ENCODE measurements at places on chromosomes 1 and 21.

DNA sequence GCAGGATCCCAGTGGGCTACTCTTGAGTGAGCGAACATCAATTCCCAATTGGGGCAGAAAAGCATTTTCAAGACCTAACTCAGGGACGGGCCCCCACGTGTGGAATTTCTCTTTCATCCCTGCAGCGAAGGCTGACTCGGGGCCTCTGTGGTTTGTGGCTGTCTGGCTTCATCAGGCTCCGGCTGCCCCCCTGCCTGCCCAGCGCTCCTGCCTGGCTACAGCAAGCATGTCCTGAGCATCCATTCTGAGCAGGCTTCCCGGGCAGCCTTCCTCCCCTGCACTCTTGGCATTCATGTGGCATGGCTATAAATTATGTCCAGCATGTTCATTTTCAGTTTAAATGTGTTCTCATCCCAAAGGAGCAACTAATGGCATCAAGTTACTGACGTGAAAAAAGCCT, 588.1 kb downstream of the KIF26B start:
- DNase-seq, result no peak

DNA sequence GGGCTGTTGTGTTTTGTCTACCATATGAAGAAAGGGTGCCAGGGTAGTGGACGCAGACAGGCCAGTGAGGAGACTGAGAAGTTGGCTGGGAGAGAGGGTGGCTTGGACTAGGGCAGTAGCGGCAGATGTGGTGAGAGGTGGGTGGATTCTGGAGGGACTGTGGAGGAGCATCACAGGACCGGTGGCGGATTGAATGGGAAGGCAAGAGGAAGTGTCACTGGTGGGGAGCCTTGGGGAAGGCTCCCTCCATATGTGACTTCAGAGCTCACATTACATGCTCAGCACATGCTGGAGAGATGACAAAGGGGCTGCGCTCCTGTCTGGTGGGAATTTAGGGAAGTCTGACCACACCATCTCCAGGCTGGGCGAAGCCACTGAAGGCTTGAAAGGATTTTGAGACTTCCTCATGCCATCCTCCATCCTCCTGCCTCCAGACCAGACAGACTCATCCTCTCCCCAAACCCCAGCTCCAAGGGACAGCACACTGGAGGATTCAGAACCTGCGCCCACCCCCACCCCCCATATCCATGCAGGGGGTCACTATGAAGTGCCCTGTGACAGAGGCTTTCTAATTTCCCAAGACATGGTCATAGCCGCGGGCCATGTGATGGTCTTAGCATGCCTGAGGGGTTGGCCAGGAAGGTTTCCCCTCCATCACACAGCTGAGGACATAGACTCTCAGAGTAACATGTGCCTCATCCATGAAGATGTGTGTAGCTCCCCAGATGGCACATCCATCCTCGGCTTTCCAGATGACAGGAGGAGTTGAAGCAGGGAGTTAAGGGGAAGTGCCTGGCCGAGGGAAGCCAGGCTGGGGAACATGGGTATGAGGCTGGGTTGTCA, 138.8 kb upstream of the WNT4 start:
- no peak for DNase-seq

GRCh38 chr1:34792868-34793727, at the start of gene GJA4:
Gene GJA4 (plus strand): TSS chr1:34792999. CDS start chr1:34794214, 1,215 bp downstream.
- DNase-seq, result no peak

DNA sequence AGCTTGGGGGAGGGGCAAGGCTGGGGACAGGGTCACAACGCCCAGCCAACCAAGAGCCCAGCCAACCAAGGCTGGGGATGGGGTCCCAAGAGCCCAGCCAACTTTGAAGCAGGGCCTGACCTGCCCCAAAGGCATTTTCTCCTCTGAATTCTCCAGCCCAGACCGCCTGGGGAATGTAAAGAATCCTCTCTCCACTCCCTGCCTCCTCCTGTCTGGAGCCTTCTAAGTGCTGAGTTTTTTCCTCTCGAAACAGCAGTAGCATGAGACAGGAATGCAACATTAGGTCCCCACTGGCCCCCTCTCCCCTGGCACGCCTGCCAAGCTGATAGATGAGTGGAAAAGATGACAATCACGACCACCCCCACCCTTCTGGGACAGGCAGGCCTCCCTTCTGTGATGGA, 17.0 kb downstream of the C1orf198 start:
- DNase-seq, result no peak

GRCh38 chr1:27157194-27157593, 2.3 kb upstream of the SLC9A1 start:
- no peak for DNase-seq

GRCh38 chr1:18452550-18452949, 28.2 kb upstream of the KLHDC7A start:
- no peak for DNase-seq

All from CD4-positive, alpha-beta T cell treated with Interleukin-1 beta for 1 hour (primary cell).